ENCODE measurements at places on chromosomes 1 and 21. TPM values are rescaled to one million over a fixed set of nuclear protein-coding genes. Genes with fewer than 3 reads are reported as not detected.
A peak's percentile ranks its signal among the peaks of the same experiment; 100 is the strongest.

DNA sequence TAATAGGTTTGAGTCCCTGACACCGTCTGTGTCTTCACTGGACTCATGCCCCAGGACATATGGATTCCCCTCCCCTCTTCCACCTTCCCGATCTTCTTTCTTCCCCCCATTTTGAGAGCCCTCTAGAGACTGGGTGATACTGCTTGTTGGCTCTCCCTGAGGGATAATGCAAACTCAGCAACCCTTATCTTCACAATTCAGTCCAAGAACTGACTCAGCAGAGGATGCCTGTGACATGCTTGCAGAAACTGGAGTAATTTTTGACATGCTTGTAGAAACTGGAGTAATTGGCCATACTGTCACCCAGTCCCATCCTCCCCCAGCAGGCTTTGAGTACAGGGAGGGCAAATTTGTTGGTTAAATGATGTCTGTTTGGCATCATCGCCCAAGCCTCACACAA is 127.6 kb upstream of the CTTNBP2NL start:
- H3K27ac ChIP-seq: no peak overlapping the region
- H3K27me3 ChIP-seq: no peaks in the 10 kb centered on the region
- no peak overlapping the region for H3K4me3 ChIP-seq
- no peaks in the 10 kb centered on the region for H3K36me3 ChIP-seq

RAB7B gene
- total RNA-seq: not detected

GBP3 gene
- 8.0 TPM for total RNA-seq

EIF3I gene
- 69.5 TPM for total RNA-seq

GRCh38 chr1:247465796-247466195 is 7.9 kb upstream of the OR2B11 start:
- DNase-seq: no peak
- H3K27ac ChIP-seq: no peak overlapping the region
- H3K36me3 ChIP-seq: no peaks in the 10 kb centered on the region

DNA sequence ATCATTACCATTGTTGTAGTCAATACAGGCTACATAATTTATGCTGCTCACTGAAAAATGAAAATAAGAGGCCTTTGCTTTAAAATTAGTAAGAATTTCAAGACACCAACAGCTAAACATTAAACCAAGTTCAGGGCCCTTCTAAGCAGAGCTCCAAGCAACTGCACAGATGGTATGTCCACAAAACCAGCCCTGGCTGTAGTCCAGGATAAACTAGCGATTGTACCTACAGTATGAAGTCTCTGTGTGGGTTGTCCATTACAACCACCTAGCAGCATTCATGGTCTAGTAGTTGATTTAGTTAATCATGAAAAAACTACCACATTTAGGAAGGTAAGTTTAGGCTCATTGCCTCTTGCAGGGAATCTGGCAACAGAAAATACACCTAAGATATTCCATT is 35.3 kb downstream of the CLCA4 start:
- H3K4me3 ChIP-seq: no peak overlapping the region
- peak; percentile 5 for DNase-seq
- H3K36me3 ChIP-seq: no peaks in the 10 kb centered on the region
- no peak overlapping the region for H3K27ac ChIP-seq

DNA sequence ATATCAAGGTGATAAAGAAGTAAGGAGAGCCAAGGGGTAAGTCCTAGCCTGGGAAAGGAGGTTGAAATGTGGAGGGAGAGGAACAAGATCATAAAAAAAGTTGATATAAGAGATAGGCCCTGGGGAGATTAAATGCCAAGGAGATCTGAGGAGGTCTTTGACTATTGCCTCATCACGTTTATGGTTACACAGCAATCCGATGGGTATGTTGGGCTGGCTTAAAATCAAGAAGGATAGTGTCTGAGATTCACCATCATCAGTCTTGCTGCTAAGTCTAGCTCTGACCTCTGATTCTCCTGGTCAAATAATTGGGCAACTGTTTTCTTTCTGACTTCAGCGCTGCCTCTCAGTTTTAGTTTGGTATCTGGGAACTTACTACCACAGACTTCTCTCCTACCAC is 416.3 kb downstream of the GPATCH2 start:
- DNase-seq: no peak
- H3K27me3 ChIP-seq: no peaks in the 10 kb centered on the region
- no peaks in the 10 kb centered on the region for H3K36me3 ChIP-seq
- H3K4me3 ChIP-seq: no peak overlapping the region
- H3K4me1 ChIP-seq: no peaks in the 10 kb centered on the region

GJA9 gene
- total RNA-seq: not detected

- no peaks in the 10 kb centered on the region for H3K27me3 ChIP-seq
- H3K4me1 ChIP-seq: peaks cover 65% of the 10 kb centered on the region
- no peak overlapping the region for H3K4me3 ChIP-seq
Observed at GRCh38 chr1:179870870-179871269, 6.7 kb downstream of the TOR1AIP2 start.

DNA sequence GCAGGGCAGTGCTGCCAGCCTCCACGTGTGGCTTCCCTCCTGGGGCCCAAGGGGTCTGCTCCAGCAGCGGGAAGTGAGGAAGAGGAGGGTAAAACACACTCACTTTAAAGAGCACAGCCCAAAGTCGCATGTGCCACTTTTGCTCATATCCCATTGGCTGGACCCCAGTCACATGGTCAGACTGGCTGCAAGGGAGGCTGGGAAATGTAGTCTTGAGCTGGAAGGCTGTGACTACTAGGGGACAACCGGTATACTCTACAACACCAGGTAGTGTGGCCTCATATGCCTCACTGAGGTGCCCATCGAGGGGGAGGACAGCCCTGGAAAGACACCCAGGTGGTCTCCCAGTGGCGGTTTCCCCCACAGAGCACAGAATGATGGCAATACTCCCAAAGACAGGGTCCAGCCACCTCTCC is 45.2 kb downstream of the CAMK2N1 start:
- no peaks in the 10 kb centered on the region for H3K4me1 ChIP-seq
- no peaks in the 10 kb centered on the region for H3K36me3 ChIP-seq
- no peaks in the 10 kb centered on the region for H3K27me3 ChIP-seq

NBPF6 gene
- total RNA-seq: not detected

DNA sequence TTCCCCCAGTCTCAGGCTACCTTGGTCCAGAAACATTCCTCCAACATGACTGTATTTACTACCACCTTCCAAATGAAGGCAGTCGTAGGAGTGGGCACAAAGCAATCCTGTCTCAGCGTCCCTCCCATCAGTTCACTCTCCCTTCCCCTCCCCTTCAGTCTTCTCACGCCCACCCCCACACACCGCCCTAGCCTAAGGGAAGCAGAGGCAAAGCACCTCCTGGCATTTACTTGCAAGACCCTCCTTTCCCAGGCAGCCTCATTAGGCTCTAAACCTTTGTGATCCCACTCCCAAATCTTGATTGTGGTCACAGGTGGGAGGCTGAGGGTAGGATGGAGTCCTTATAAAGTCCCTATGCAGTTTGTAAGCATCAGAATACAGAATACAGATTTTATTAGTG is 23.9 kb upstream of the LPAR3 start:
- no peak overlapping the region for H3K27ac ChIP-seq
- no peaks in the 10 kb centered on the region for H3K36me3 ChIP-seq
- no peak overlapping the region for H3K4me3 ChIP-seq
- H3K27me3 ChIP-seq: no peaks in the 10 kb centered on the region
- H3K4me1 ChIP-seq: peaks cover 25% of the 10 kb centered on the region

DNA sequence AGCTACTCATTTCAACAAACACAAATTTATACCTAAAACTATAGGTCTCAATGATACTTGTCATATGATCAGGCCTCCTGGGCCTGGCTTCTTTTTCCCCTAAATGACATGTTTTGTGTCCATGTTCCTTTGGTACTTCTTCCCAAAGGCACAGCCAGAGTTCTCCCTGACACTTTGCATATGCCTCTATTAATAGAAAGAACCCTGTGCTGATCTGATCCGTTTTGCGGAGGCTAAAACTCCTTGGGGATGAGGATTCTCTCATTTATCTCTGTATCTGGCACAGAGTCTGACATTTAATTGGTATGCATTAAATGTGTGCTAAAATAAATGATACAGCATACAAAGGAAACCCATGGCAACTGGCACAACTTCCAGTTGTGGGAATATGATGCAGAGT is 11.5 kb downstream of the ATPAF1 start:
- H3K27me3 ChIP-seq: no peaks in the 10 kb centered on the region
- no peaks in the 10 kb centered on the region for H3K4me1 ChIP-seq
- no peak for DNase-seq
- H3K36me3 ChIP-seq: peaks cover 9% of the 10 kb centered on the region
- no peak overlapping the region for H3K4me3 ChIP-seq

- no peak overlapping the region for H3K4me3 ChIP-seq
- no peak for DNase-seq
- no peaks in the 10 kb centered on the region for H3K27me3 ChIP-seq
- H3K27ac ChIP-seq: no peak overlapping the region
Observed at GRCh38 chr1:55287723-55288122, 72.6 kb upstream of the USP24 start.

GRCh38 chr1:172646653-172647052 is 12.2 kb upstream of the FASLG start:
- H3K4me1 ChIP-seq: no peaks in the 10 kb centered on the region
- H3K36me3 ChIP-seq: no peaks in the 10 kb centered on the region
- H3K27me3 ChIP-seq: no peaks in the 10 kb centered on the region
- no peak overlapping the region for H3K4me3 ChIP-seq
- no peak overlapping the region for H3K27ac ChIP-seq

DNA sequence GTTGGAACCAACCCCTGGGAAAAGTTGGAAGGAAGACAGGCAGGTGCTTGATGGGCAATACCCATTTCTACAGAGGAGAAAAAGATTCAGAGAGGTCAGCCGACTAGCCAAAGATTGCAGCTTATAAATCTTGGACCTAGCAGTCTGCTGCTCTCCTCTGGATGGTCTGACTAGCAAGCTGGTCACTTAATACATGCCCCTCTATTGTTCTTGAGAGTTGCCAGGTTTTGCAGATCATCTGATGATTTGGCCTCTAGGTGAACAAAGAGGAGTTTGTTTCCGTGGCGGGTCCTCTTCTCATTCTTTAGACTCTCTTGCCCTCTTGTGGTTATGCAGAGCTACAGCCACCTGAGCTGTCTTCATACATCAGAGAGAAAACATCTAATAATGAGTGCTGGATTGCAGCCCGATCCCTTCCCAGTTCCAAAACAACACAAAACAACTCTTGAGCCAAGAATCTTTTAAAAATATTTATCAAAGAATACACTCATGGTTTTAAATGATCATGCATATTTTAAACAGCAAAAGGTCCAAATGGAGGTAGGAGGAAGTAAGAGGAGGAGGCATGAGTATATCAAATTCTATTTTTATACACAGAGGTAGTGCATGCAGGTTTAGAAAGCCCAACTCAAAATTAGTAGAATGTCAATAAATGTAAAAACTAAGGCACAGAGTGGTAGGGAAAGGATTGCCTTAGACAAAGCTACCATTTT is 115.7 kb downstream of the SLC30A10 start:
- no peaks in the 10 kb centered on the region for H3K4me1 ChIP-seq
- H3K36me3 ChIP-seq: no peaks in the 10 kb centered on the region
- peak; percentile 53 for DNase-seq
- no peaks in the 10 kb centered on the region for H3K27me3 ChIP-seq

MEX3A gene
- total RNA-seq: 4.7 TPM

SYNC gene
- 2.3 TPM for total RNA-seq

- no peaks in the 10 kb centered on the region for H3K27me3 ChIP-seq
- H3K4me3 ChIP-seq: no peak overlapping the region
- no peaks in the 10 kb centered on the region for H3K4me1 ChIP-seq
- H3K36me3 ChIP-seq: no peaks in the 10 kb centered on the region
- DNase-seq: no peak
Observed at GRCh38 chr21:33505833-33506232, 14.3 kb upstream of the DNAJC28 start.

GRCh38 chr1:199356561-199356960 is 670.9 kb upstream of the NR5A2 start:
- no peak overlapping the region for H3K4me3 ChIP-seq
- H3K4me1 ChIP-seq: no peaks in the 10 kb centered on the region
- H3K27ac ChIP-seq: no peak overlapping the region
- H3K36me3 ChIP-seq: no peaks in the 10 kb centered on the region
- no peak for DNase-seq

NPPB gene
- total RNA-seq: not detected

GRCh38 chr1:164953098-164953497 is 394.1 kb downstream of the PBX1 start:
- no peaks in the 10 kb centered on the region for H3K27me3 ChIP-seq
- no peaks in the 10 kb centered on the region for H3K4me1 ChIP-seq
- no peak overlapping the region for H3K4me3 ChIP-seq
- H3K27ac ChIP-seq: no peak overlapping the region
- no peak for DNase-seq
- no peaks in the 10 kb centered on the region for H3K36me3 ChIP-seq

C1orf115 gene
- 11.4 TPM for total RNA-seq
